ENCODE measurements at places on chromosomes 11 and 22.

- DNase-seq: no peak
Observed at GRCh38 chr22:16783930-16784354, 41.3 kb downstream of the XKR3 start.

GRCh38 chr11:61602775-61603569, 22.1 kb upstream of the SYT7 start:
- no peak for DNase-seq

- DNase-seq: no peak
Observed at GRCh38 chr11:13313005-13313819, 35.6 kb downstream of the BMAL1 start.

DNA sequence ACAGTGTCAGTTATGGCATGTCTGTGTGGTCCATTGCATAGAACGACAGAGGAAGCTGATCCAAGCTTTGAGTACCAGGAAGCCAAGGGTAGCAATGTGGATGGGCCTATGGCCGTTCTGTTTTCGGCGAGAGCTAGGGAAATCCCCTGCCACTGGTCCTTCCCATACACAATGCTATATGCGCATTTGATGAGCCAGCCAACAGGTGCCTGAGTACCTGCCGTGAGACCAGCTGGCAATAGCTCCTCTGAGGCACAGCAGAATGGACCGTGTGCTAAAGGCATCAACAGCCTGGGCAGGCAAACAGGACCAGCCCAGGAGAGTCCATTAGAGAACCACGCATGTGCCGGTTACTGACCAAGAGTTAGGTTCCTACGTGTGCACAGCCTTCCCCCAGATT, 753.0 kb downstream of the NTM start:
- DNase-seq: no peak

All from CD4-positive, alpha-beta T cell treated with Interferon alpha-2 for 1 hour (primary cell).